ENCODE measurements at places on chromosomes 6 and 20.

GRCh38 chr6:74757813-74758212, 448.0 kb downstream of the COL12A1 start:
- no peak for DNase-seq

GRCh38 chr6:14085176-14085787, 32.3 kb upstream of the CD83 start:
- DNase-seq, result no peak

- DNase-seq, result no peak
Measured at GRCh38 chr20:1185316-1185741, 548 bp upstream of the TMEM74B start.

DNA sequence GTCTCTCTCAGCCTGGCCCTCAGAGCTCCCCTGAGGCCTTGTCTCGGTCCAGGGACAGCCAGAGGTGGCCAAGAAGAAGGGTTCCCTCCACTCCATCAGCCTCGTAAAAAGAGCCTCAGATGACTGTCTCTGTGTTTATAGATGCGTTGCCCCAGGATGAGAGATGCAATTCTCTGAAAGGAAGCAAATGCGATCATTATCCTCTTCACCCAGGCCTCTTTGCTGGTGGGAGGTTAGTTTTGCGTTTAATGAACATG, 90.4 kb downstream of the YTHDF1 start:
- no peak for DNase-seq

- no peak for DNase-seq
Measured at GRCh38 chr6:108947114-108947854, 99.1 kb downstream of the ARMC2 start.

DNA sequence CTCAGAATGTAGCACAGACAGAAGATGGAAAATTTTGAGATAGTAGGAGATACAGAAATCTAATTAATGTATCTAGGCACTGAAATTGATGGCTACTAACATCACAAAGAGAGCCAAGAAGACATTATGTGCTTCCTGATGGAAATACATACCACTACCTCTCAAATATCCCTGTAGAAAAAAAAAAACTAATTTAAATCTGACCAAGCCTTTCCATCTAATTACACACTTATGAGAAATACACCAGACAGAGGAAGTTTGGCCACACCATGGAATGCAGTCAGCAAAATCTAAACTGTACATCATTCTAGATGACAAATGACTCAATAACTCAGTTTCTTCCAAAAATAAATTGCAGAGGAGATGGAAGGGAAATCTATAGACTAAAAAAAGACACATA, 18.9 kb downstream of the VPS52 start:
- DNase-seq, result no peak

DNA sequence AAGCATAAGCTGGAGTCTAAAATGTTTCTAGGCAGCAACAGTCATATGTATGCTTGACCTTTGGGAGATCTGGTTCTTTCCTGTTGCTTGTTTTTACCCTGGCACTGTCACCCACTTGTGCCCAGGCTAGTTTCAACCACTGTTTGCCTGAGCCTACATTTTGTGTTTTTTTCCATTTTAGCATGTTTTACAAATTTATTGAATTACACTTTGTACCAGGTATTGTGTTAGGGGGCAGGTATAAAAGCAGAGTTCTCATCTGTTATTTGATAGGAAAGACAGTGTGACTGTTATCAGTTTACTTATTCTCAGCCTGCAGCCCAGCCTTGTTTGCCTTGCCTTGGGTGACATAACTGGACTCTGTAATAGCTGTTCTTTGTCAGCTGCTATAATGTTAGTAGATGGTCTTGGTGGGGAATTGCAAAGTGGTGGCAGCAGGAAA, 147.0 kb downstream of the CDKAL1 start:
- DNase-seq, result no peak

- DNase-seq, result no peak
Measured at GRCh38 chr20:49660912-49661311, 52.8 kb downstream of the B4GALT5 start.

- no peak for DNase-seq
Measured at GRCh38 chr6:17542243-17542642, 57.9 kb upstream of the FAM8A1 start.

GRCh38 chr6:120700001-120700400, 634.3 kb downstream of the TBC1D32 start:
- no peak for DNase-seq

- DNase-seq, result no peak
Measured at GRCh38 chr6:165972139-165972802, 195.4 kb downstream of the TBXT start.

DNA sequence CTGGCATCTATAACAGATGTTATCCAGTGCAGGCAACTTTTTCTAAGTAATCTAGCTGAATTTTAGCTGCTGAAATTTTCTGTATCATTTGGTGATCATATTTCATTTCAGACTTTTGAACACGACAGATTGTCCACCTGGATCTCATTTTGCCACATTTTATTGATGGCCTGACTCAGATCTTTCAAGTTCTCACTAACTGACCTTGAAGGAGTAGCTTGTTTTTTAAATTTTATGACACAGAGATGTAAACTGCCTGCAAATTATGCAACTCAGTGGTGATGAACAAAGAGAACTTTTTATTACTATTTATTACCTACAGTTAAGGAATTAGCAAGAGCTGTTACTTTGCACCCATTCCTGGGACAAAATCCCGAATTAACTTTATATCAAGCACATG, 366.4 kb downstream of the PAX1 start:
- DNase-seq, result no peak

DNA sequence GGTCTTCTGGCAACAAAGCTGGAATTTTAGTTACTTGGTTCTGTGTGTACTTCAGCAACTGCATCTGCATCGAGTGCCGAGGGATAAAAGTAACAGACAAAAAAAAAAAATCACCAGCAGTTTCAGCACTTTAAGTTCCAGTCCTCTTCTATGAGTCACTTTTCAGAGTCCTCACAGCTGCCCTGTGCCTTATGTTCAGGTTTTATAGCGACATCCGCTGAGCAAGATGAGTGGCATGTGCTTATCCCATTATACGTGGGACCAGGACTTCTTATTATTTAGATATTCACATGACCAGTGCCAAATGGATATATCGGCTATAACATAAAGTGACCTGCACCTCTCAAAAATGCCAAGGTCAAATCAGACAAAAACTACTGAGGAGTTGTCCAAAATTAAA, 242.9 kb downstream of the FOXA2 start:
- DNase-seq, result no peak

DNA sequence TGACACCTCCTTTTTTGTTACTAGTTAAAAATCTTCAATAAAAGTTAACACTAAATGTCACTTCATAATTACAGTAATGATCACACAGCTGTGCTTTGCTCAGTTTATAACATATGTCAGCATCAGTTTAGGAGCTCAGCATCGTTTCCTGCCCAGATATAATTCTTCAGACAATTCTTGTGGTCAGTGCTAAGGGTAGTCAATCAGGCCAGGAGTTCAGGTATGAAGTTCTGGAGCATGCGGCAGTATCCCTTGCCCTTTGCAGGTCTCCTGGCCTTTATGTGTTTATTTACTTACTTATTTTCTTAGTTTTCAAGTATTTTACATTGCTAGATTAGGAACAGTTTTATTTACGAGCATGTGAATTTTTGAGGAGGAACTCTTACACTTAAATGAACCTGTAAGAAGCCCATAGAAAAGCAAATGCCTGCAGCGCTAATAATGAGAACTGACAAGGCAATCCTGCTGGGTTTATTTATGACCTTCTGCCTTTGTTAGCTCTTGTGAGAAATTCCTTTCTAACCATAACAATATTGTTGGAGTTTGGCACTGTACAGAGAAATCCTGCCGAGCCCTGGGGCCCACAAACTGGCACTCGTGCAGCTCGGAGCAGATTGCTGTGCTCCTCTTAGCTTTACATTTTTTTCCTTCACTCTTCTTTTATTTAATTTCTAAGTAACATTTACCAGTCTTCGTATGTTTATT, 252.8 kb downstream of the TMEM242 start:
- no peak for DNase-seq

DNA sequence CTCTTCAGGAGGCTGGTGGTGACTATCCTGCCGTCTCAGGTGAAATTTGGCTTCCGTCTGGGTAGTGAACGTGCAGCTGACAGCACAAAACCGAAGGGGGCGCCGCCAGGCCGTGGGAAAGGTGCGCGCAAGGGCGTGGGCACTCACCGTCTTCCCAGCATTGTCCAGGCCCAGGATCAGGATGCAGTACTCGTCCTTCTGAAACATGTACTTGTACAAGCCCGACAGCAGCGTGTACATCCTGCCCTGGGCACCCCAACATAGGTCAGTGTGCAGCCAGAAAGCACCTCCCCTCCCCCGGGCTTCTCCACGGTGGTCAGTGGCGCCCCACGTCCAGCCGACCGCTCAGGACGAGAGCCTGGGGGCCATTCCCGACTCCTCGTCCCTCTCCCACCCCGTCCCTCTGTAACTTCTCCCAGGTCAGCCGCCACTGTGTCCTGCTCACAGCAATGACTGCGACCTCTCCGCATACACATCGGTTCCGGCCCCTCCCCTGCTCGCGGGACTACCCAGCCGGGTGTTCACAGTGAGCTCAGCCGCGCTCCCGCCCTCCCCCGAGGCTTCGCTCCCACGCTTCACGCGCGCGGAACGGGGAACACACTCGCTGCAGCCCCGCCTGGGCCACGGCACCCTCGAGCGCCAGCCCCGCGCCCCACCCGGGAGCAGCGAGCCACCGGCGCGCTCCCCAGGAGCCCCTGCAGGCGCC, 771 bp downstream of the ARFRP1 start:
- no peak for DNase-seq

Measured in substantia nigra (tissue), 51 donors.